ENCODE measurements at places on chromosomes 12 and 14.

DNA sequence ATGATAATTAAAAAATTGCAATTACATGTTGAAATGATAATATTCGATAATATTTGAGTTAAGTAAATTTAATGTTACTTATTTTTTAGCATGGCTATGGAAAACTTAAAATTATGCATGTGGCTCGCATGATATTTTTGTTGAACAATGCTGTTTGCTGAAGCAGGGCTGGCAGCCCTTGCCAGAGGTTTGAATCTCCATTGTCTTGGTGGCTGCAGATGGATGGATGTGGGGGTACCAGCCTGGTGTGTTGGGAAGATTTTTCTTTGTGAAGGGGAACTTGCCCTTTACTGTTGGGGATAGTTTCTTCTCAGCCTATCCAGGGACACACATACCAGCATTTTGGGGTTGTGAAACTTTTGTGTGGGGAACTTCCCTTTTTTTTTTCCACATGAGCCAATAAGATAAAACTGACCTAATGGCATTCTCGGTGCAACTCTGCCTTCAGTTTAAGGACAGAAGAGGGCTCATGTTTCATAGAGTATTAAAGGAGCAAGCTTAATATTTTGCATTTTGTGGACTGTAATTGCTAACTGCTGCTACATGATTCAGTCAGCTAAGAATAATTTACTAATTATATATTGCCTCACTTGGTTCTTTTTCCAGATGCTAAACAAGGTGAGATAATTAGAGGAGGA is 8.8 kb downstream of the RASSF3 start:
- peak; percentile 74 for DNase-seq

- peak; percentile 65 for DNase-seq
These were observed at the start of gene RARG for GRCh38 chr12:53231921-53232645. Gene RARG (minus strand): TSS chr12:53232209. CDS start chr12:53227545, 4,664 bp downstream.

DNA sequence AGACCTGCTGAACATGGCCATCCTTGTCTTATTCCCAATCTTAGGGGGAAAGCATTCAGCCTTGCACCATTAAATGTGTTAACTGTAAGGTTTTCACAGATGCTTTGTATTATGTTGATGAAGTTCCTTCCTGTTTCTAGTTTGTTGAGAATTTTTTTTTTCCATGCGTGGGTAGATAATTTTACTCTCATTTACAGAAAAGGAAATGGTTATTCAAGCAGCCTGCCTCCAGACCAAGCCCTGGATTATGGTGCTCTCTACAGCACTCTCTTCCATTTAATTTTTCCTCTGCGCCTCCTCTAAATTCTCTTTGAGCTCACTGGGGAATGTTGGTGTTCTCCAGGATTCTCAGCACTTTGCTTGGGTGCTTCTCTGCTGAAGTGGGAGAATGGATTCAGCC is 179.3 kb upstream of the PZP start:
- DNase-seq: peak; percentile 34

DNA sequence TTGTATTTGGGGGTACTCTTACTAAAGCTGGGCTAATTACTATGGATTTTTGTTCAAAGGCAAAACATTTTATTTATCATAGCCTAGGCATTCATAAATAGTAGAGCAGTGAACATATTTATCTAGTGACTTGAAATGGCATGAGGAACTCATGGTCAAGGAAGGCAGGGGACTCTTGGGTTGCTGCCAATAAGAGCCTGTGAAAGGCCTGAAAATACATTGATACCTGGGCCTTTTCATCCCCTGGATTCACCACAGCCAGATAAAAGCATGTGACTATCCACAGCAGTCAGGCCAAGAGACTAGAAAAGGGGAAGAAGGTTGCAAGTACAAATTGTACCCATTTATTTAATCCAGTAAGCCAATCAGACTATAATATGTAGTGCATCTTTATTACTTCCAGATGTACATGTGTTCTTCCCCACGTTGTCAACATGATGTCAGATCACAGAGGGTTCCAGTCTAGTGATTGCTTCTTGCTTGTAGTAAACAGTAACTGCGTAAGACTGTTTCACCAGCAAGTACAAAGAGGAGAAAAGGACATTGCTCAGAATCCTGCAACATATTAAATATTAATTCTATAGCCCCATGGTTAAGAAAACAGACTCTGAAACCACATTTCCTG is 409.7 kb downstream of the NOVA1 start:
- peak; percentile 88 for DNase-seq

- no peak for DNase-seq
These were observed 116.8 kb upstream of the SLC38A4 start for GRCh38 chr12:46942579-46942978.

- peak; percentile 72 for DNase-seq
These were observed 28.4 kb upstream of the MON2 start for GRCh38 chr12:62438098-62438692.

Data from muscle of leg (tissue), 16 donors.